ENCODE measurements at places on chromosomes 4 and X.

DNA sequence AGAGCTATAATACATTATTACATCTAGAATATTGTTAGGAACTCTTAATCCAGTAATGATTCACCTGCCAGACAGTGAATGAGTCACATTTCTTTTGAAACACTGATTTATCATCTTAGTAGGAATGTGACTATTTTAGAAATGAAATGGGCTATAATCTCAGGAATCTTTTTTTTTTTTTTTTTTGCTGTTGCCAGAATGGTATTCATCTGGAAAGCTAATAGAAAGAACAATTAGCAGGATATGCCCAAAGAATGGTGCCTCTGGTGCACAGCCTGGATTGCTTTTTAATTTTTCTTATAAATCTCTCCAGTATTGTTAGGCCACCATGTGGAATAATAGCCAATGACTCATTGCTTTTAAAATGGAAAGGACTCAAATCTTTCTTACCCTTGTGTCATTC is 181.1 kb upstream of the SMIM31 start:
- DNase-seq, result no peak

- no peak for DNase-seq
Measured at GRCh38 chr4:112361181-112361791, 64.1 kb downstream of the ALPK1 start.

DNA sequence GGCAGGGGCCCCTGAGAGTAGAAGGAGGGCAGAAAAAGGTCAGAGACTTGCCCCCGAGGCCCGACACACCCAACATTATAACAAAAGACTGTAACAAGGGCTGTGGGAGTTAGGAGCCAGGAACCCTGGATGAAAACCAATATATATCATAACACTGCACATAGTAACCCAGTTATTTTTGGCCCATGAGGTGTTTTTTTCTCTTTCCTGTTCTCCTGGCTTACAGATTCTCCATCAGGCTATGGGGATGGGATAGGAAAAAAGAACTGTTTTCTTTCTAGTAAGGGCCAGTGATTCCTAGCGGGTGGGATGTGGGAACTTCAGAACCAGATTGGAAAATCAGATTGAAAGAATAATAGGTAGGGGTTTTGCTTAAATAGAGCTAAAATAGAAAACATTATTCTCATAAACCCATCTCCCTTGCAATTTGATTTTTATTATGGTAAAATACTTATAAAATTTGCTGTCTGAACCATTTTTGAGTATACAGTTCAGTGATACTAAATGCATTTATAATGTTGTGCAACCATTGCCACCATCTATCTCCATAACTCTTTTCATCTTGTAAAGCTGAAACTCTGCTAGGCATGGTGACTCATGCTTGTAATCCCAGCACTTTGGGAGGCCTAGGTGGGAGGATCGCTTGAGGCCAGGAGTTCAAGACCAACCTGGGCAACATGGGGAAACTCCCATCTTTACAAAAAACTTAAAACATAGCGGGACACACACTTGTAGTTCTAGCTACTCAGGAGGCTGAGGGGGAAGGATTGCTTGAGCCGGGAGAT is 33.5 kb downstream of the SNX25 start:
- no peak for DNase-seq

- no peak for DNase-seq
Measured at GRCh38 chr4:48017108-48017571, 568 bp downstream of the NIPAL1 start.

GRCh38 chr4:152189451-152190179 is 346.3 kb downstream of the FBXW7 start:
- no peak for DNase-seq

DNA sequence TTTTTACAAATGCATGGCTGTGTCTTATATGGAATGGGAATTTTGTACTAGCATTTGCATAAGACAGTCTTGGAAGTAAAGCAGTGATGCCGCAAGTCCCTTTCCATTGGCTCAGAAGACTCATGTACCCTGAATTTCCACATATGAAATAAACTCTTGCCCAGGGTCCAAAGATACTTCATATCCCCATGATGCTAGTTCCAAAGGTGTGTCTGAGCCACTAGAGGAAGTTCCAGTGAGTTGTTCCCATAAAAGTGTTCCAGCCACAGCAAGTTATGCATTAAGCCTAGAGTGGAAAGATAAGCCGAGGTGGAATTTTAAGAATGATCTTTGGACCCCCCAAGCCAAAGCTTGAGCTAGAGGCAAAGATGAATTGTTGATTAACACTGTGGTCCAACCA is 9.3 kb upstream of the CEP135 start:
- DNase-seq, result no peak

- DNase-seq, result no peak
Measured at GRCh38 chrX:105662248-105662647, 160.1 kb upstream of the NRK start.

GRCh38 chr4:926538-926937 is 5.6 kb downstream of the GAK start:
- DNase-seq, result no peak

- DNase-seq, result peak; percentile 6
Measured at GRCh38 chr4:177118596-177118995, 191.1 kb upstream of the NEIL3 start.

- DNase-seq, result no peak
Measured at GRCh38 chr4:183287309-183287659, 32.8 kb downstream of the CLDN22 start.

DNA sequence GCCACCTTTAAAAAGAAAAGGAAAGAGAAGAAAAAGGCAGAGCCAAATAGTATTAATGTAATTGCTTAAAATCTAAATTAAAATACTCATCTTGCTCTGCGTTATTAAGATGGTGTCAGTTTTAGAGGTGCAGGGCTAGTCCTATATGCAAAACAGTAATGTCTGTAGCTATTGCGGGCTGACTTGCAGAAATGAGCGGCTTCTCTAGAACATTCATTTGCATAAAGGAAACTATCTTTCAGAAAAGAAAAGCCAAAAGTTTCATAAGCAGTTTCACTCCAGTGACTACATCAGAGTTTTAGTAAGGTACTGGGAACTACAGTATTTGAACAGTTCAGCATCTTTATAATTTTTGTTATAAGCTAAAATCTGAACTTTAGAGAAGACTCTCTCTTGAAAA is 6.0 kb downstream of the SMAD1 start:
- DNase-seq, result no peak

DNA sequence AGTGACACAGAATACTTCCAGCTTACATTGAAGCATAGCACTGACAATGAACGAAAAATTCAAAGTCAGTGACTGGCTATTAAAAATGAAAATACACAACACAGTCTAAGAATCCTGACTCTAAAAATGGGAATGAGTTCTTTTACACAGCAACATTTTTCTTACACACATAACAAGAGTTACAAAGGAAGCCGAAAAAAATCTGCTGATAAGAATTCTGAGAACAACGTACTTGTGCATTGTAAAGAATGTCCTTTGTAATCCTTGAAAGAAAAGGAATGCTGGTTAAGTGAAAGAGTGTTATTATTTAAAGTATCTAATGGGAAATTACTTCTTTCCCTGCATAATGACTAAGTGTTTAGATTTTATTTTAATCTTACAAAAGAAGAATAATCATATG is 199.4 kb downstream of the PRDM5 start:
- DNase-seq, result no peak

GRCh38 chrX:68717196-68717595 is 69.7 kb downstream of the STARD8 start:
- no peak for DNase-seq

- DNase-seq, result no peak
Measured at GRCh38 chr4:107718351-107718965, 1.6 kb downstream of the PAPSS1 start.

DNA sequence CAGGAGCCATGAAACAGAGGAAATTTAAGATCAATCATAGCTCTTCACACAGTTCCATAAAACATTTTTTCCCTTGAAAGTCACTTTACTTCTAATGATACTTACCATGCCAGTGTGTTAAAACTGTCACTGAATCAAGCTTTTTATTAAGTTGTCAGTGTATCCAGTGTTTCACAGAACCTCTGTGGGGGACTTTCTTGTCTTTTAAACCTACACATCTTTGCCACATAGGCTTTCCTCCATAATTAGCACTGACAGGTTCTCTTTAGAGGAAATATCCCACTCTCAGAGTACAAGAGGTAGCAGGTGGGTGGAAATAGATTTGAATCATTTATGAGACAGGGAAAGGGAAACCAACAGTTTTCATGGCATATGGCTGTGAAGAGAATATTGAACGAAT is 25.8 kb upstream of the DYNLT3 start:
- no peak for DNase-seq

- DNase-seq, result peak; percentile 0
Measured at GRCh38 chrX:76428243-76429130, 977 bp downstream of the MAGEE1 start.

DNA sequence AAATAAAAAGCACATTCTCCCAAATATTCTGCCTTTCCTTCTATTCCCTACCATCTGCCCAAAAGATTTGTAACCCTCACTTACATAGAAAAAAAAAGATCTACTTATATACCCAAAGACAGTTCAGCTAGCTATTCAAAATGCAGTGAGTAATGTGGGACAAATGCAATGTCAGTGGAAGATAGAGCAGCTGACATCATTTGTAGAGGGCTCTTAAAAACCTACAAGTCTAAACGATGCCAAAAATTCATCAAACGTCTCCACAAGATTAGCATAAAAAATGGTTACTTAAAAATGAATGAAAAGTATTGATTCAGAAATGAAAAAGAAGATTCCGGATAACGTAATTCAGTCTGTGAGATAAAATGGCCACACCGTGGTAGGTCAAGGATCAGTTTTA is 96.5 kb downstream of the ASB9 start:
- DNase-seq, result no peak

- DNase-seq, result no peak
Measured at GRCh38 chrX:84188320-84188834, 378 bp upstream of the RPS6KA6 start.

GRCh38 chr4:137065311-137065710 is 467.0 kb downstream of the PCDH18 start:
- no peak for DNase-seq

- no peak for DNase-seq
Measured at GRCh38 chr4:170243662-170244288, 154.0 kb upstream of the AADAT start.

DNA sequence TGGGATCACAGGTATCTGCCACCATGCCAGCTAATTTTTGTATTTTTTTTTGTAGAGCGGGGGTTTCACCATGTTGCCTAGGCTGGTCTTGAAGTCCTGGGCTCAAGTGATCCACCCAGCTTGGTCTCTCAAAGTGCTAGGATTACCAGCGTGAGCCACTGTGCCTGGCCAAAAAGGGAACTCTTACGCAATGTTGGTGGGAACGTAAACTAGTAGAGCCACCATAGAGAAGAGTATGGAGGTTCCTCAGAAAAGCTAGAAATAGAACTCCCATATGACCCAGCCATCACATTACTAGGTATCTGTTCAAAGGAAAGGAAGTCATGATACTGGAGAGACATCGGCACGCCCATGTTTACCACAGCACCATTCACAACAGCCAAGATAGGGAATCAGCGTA is 85.9 kb downstream of the PRKX start:
- no peak for DNase-seq

- no peak for DNase-seq
Measured at GRCh38 chr4:19193274-19193981, 1058.3 kb upstream of the SLIT2 start.

GRCh38 chr4:95219109-95219508 is 329.7 kb downstream of the UNC5C start:
- DNase-seq, result no peak

DNA sequence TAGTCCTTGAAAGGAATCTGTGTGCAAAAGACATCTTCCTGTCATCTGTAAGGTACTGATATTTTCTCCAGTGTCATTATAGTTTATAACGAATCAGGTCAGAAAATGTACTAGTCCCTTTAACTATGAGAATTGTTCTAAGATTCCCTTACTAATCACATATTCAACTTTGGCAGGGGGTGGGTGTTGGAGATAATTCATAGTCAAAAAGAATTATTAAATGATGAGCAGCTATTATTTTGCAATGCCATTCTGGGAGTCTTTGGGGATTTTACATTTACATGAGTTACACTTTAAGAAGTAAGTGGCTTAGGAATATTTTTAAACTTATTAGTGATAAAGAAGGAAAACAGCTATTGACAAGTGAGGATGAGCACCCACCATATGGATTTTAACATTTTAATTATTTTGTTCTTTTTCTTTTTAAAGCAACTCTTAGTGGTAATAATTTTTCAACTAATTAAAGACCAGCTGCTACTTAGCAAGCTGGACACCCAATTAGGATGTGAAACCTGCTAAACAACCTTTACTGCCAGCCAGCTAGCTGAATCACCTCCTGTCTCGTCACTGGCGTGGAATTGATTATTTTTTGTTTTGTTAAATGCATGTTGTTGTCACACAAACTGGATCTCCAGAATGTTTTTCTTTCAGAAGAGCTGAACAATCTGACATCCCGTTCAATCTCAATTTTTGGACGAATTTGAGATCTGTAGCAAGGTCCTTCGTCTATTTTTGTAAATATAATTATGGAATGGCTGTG is 219.2 kb downstream of the ARAP2 start:
- no peak for DNase-seq

DNA sequence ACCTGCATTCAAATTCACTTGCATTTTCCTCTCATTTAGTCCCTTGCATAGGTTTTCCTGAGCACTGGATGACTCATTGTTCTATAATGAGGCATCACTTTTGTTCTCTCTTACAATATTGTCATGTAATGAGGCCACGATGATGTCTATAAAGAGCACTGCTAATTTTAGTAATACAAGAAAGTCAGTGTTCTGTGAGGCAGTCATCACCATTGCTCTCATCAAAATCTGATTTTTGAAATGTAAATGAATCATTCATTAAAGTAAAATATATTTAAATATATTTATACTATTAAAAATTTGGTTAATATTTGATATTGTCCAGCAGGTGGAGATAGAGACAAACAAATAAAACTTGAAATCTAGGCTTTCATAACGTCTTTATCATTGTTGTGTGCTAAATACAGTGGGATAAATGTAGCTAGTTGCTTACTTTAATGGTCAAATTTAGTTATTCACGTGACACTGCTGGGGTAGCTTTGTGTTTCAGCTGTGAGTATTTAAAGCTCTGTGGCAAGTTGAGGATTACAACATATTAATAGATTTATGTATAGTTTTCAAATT is 15.4 kb downstream of the HMGB2 start:
- no peak for DNase-seq

DNA sequence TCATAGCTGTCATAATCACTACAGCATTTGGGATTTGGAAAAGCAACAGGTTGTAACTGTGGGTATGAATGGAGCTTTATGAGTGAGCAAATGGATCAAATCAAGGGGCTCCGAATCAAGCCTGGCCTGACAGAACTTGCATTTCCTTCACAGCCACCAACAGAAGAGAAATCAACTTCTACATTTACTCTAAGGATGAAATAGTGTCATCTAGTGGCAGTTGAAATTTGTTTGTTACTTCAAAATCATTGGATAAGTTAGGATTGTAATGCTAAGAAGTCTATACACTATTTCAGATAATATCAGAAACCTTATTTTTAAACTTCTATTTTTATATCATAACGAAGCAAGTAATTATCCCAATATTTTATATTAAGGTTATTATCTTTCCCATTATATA is 10.7 kb upstream of the WDR17 start:
- DNase-seq, result no peak

DNA sequence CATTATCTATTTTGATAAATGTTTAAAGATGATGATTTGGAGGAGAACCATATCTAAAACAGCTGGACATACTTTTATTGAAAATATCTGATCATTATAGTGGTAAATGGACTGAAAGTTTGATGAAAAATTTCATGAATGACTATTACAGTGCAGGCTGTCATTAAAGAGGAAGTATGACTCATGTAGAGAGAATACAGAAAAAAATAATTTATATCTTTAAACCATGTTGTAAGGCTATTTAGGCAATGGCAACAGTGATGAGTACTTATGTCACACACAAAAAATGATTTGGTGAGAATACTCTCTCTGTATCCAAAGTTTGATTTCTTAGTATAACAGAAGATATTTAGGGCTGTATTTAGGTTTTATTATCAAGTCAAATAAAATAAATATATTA is 3.9 kb upstream of the GLRB start:
- DNase-seq, result no peak

Measured in anterior cingulate cortex (tissue), 58 donors.